Bronchial epithelial cell (primary cell): ENCODE measurements at places on chromosomes 6 and 20. TPM values are rescaled to one million over a fixed set of nuclear protein-coding genes. Genes with fewer than 3 reads are reported as not detected.

DNA sequence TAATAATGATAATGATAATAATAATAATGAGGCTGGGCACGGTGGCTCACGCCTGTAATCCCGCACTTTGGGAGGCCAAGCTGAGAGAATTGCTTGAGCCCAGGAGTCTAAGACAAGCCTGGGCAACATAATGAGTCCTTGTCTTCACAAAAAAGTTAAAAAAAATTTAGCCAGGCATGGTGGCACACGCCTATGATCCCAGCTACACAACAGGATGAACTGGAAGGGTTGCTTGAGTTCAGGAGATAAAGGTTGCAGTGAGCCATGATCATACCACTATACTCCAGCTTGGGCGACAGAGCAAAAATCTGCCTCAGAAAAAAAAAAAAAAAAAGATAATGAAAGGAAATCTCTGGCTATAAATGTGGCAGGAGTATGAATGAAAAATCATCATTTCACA, 213.4 kb downstream of the HIVEP2 start:
- peak; percentile 66 for DNase-seq

- no peak for DNase-seq
Measured at GRCh38 chr6:8947900-8948299, 512.6 kb upstream of the SLC35B3 start.

- DNase-seq = peak; percentile 98
Measured at GRCh38 chr6:155493694-155494143, 38.1 kb upstream of the NOX3 start.

DNA sequence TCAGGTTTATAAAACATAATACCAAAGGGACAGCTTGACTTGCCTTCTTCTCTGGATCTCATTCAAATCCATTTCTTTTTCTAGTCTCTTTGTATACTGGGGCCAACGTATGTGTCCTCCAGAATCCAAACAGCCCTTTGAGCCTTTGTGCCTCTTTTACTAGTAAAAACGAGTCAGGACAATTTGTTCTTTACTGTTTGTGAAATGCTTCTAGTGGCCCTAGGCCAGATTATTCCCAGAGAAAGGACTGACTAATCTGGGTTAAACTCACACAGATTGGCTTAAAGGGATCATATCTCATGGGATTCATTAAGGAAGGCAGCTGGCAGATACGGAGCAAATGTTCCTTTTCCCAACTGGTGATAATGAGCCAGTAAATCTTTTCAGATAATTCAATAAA, 32.1 kb upstream of the MANEA start:
- peak; percentile 4 for DNase-seq

- no peak for DNase-seq
Measured at GRCh38 chr6:23851522-23851921, 274.5 kb upstream of the NRSN1 start.

Gene DNAH8
- not detected in 2 replicates for total RNA-seq

- DNase-seq = no peak
Measured at GRCh38 chr6:2266841-2267240, 21.4 kb upstream of the GMDS start.

DNA sequence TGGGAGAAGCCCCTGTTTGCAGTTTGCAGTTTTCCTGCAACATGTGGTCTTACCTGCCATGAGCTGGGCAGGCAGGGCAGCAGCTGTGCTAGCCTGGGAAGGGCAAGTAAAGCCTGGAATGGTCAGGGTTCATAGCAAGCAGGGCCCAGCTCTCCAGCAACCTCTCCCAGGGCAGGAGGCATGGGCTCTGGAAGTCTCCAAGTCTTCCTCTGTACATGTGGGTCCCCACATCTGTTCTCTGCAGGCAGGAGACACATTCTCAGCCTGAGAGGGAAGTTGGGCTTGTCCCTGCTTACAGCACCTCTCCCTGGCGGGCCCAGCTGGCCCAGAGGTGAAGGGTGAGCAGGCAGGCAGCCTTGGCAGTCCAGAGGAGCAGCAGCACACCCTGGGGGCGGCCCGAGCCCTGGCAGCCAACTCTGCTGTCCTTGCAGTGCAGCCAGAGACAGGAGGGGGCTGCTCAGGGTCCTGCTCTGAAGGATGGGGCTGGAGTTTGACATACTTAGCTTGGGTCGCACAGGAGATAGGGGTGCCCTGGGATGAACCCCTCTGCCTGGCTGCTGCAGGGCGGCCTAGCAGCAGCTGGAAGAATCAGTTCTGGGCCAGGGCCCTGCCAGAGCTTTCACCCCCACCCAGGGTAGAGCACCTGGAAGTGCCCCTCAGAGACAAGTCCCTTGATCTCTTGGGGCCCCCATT, 176.0 kb downstream of the MRPL14 start:
- DNase-seq = no peak

Gene HLA-DRB5
- not detected in 2 replicates for total RNA-seq

- DNase-seq = no peak
Measured at GRCh38 chr6:30042914-30043313, 18.2 kb upstream of the POLR1H start.

DNA sequence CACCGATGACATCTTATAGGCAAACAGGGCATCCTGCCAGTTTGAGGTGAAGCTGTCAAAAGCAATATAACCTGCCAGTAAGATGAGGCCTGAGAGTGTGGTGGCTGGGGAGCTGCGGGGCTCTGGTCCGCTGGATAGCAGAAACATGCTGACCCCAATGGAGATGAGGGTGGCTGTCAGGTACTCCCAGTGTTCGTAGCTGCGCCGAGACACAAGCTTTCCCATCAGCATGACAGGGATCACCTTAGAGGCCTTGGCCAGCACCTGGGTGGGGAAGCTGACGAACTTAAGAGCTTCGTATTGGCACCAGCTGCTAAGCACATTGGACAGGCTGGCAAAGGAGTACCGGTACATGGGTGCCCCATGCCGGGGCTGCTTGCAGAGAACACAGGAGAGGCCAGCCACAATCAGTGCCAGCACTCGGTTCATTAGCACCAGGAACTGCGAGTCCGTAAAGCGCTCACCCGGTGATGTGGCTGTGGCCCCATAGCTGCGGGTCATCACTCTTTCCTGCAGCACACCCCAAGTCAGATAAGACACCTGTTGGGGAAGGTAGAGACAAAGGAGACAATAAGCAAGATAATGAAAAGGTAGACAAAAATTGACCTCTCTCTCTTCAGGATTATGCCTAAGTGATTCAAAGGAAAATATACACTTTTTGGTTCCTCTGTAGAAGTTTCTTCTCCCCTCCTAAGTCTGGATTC, 2.1 kb downstream of the SLC35B2 start:
- DNase-seq = no peak

GRCh38 chr6:169141671-169142537, 111.7 kb downstream of the THBS2 start:
- no peak for DNase-seq

DNA sequence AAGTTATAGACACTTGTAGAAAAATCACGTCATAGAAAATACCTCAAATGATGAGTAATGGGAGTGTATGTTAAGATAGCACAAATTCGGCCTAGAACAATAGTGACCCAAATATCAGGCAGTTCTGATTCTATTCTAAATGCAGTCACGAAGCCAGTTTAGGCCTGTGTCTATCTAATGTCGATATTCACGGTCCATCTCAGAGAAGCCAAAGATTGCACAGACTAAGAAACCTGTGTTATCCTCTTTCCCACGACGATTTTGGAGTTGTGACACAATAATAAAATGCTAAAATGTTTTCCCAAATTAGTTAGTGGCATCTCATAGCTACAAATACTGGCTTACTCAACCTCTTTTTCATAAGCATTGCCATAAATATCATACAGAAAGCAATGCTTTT, 4.0 kb downstream of the HIVEP2 start:
- no peak for DNase-seq

DNA sequence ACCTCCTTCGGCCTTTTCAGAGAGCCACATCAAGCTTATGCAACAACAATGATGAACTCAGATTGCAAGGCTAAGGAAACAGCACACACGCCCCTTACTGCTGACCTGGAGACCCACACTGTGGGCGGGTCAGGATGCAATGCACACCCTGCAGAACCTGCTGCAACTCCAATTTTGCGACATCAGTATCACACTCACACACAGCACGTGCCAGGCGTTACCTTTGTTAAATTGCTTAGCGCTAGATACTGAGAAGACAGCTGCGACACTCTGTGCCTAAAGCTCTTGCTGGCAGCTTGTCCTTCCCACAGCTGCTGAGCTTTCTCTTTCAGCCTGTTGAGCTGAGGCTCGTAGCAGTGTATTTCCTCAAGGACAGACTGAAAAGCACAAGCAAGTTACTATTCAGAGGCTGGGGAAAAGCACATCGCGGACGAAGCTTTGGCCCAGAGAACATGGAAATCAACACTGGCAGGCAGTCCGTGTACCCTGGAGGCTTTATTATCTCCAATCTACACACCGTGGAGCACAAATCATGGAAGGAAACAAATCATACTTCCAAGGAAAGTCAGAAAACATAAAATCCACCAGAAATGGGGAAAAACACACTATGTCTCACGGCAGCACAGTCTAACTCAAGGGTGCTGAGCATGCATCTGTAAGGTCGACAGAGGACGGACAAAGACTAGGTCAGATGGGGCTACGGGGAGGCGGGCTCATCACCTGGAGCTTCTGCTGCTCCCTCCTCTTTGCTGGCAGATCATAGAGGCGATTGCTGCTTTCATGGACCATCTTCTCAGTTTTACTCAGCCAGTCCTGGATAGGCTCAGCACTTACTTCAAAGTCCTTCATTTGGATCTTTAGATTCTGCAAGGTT, 268.2 kb downstream of the SYNE1 start:
- peak; percentile 2 for DNase-seq
